ENCODE measurements at places on chromosomes 7 and 10.

DNA sequence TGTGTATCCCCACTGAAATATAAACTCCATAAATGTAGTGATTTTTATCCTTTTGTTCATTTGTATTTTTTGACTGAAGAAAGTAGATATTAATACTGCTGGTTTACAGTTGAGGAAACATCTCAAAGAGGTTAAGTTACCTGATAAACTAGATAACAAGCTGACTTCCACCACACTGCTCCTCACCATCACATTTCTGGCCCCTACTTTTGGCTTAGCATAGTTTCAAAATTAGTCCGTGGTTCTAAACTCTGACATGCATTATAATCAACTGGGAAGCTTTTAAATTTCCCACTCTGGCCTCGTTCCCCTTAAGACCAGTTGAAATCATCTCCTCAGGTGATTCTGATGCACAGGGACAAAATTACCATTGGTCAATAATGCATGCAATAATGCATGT is 43.5 kb downstream of the ANKIB1 start:
- DNase-seq = no peak

DNA sequence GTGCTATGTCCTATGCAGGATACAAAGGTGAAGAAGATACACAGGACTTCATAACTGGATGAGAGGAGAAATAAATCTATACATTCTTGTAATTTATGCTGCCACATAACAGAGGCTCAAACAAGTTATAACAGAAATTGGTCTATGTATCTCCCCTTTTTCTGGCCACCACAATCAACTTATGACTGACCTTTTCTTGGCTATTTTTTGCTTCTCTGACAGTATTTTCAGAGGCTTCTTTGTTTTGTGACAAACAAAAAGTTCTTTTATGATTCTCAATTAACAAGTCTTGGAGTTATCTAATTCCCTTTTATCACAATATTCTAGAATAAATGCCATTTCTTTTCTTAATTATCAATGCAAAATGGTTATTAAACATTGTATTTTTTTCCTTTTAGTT is 953.0 kb upstream of the ZWINT start:
- DNase-seq = no peak

GRCh38 chr7:120740348-120740747 is 117.6 kb downstream of the TSPAN12 start:
- DNase-seq = no peak

- no peak for DNase-seq
Observed at GRCh38 chr7:1446620-1447032, 12.6 kb downstream of the MICALL2 start.

GRCh38 chr7:140688341-140688740 is 8.2 kb upstream of the NDUFB2 start:
- DNase-seq = no peak

Data from tibial artery (tissue), 4 donors.